GM12878 (cell line): ENCODE measurements at places on chromosomes 7 and 10. TPM values are rescaled to one million over a fixed set of nuclear protein-coding genes. Genes with fewer than 3 reads are reported as not detected.

Gene SH2B2
- total RNA-seq = 54.1 and 55.1 TPM in 2 replicates

Gene COMMD3
- 68.0 and 74.3 TPM in 2 replicates for total RNA-seq

Gene GPRIN2
- total RNA-seq = 0.13 TPM in 1 of 2 replicates, not detected in the other

Gene CTAGE15
- 0.32 and 0.49 TPM in 2 replicates for total RNA-seq

Gene CACNB2
- total RNA-seq = 0.93 and 1.1 TPM in 2 replicates

Gene ZNF107
- 10.8 and 12.0 TPM in 2 replicates for total RNA-seq

Gene PALD1
- total RNA-seq = 20.7 and 20.9 TPM in 2 replicates

Gene AGBL3
- total RNA-seq = 2.3 and 4.2 TPM in 2 replicates

DNA sequence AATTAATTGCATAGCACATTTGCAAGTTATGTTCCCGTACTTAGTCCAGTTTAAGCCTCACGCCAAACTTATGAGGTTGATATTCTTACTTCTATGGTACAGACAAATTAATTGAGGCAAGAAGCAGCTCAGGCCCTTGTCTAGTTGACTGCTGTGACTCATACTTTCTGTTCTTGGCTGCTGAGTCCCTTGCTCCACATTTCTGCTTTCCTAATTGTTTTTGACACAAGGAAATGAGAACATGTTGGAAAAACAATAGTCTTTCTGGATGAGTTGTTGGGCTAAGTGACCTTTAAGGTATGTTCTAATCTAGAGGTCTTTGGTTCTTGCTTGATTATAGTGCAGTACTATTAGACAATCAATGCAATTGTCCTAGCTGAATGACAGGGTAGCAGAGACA, 331.8 kb downstream of the NRG3 start:
- DNase-seq = no peak

DNA sequence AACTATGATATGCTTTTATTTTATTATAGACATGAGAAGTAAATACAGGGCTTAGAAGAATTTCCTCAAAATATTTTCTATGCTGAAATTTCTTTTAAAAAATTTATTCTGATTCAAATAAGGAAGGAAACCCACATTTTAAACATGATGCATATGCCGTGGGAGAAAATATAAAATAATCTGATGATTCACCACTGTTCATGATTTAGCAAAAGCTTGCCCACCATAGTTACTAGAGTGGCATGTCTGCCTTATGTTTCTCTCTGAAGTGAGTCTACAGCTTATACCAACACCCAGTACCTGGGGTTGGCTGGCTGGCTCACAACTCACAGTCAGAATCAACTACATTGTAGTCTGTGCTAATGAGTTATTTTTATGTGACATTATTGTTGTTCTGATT, 102.0 kb downstream of the GNAI1 start:
- no peak for DNase-seq

DNA sequence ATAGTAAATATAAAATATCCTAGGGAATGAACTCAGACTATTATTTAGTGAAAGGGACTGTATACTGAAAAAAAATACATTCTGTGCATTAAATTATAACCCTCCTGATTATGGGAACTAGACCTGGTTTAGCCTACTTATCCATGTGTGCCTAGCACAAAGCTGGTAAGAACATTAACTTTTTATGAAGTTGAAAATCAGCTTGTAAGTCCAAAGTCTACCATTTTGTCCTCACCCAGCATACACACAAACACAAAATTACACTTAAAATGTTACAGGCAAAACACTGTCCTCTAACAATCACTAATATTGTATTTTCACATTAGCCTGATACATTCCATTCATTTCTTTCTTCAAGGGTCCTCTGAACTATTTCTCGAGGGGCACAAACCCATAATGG, 19.9 kb upstream of the NEBL start:
- DNase-seq = no peak

DNA sequence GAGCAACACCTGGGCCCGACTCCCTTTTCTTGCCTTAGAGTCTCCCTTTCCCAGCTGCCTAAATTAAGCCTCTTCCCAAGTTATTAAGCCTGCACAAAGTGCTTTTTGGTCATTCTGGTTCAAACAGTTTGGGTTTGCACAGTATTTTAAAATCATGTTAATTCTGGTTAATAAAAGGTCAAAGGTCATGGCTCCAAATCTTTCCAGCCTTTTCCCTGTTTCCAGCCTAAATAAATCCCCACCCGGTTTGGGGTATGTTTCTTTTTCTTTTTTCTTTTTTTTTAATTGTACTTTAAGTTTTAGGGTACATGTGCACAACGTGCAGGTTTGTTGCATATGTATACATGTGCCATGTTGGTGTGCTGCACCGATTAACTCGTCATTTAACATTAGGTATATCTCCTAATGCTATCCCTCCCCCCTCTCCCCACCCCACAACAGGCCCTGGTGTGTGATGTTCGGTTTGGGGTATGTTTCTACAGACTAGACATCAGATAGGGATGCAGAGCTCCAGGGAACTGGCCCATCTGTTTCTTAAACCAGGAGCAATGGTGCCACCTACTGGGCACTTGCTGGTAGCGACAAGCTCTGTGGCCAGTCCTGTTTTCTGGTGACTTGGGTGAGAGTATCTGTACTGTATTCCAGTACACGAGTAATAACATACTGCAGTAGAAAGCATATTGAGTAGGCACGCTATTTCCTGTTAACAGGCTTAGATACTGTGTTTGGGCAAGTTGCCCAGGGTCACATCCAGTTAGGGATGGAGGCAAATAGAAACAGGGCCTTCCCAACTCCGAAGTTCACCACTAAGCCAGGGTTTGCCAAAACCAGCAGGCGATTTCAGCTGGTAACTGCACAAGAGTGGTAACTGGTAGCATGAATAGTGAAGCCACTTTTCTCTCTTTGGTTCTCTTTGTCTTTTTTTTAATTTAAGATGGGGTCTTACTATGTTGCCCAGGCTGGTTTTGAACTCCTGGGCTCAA, 60.6 kb upstream of the TRIM8 start:
- DNase-seq = peak; percentile 51

- no peak for DNase-seq
Observed at GRCh38 chr7:112996331-112996871, 90.2 kb downstream of the GPR85 start.

- DNase-seq = no peak
Observed at GRCh38 chr7:35599645-35600044, 95.3 kb downstream of the HERPUD2 start.

GRCh38 chr10:14325325-14325955, 5.3 kb downstream of the FRMD4A start:
- DNase-seq = no peak

- no peak for DNase-seq
Observed at GRCh38 chr7:141190495-141190894, 116.6 kb downstream of the TMEM178B start.

GRCh38 chr10:98414932-98415730, at the start of gene PYROXD2:
Gene PYROXD2, minus strand, starts transcription at chr10:98415182. Its CDS starts 47 bp downstream, at chr10:98415135.
- DNase-seq = no peak

DNA sequence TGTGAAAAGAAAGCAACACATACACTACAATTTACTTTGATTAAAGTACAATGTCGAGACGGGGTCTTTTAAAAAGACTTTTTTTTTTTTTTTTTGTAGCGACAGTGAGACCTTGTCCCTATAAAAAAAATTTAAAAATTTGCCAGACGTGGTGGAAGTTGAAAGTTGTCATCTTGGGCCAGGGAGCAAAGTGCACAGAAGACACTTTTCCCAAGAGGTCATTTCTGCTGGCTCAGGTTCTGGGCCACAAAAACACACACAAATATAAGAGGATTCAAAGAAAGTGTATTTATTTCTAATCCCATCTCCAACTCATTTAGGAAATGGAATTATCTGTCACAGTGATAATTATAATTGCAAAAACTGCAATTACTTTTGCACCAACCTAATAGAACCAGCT, 24.7 kb downstream of the SLC26A3 start:
- DNase-seq = no peak

- DNase-seq = no peak
Observed at GRCh38 chr10:132397671-132398565, 918 bp downstream of the PWWP2B start.

GRCh38 chr7:145774777-145775176, 341.8 kb upstream of the CNTNAP2 start:
- no peak for DNase-seq

- no peak for DNase-seq
Observed at GRCh38 chr10:63765126-63765525, 243.9 kb downstream of the REEP3 start.

- no peak for DNase-seq
Observed at GRCh38 chr10:127195041-127195506, 1.3 kb downstream of the INSYN2A start.

- no peak for DNase-seq
Observed at GRCh38 chr7:34821932-34822558, 164.0 kb downstream of the NPSR1 start.

GRCh38 chr7:157738066-157738460, 401.3 kb downstream of the DNAJB6 start:
- DNase-seq = no peak

- no peak for DNase-seq
Observed at GRCh38 chr10:51171946-51172345, 97.7 kb downstream of the PRKG1 start.

DNA sequence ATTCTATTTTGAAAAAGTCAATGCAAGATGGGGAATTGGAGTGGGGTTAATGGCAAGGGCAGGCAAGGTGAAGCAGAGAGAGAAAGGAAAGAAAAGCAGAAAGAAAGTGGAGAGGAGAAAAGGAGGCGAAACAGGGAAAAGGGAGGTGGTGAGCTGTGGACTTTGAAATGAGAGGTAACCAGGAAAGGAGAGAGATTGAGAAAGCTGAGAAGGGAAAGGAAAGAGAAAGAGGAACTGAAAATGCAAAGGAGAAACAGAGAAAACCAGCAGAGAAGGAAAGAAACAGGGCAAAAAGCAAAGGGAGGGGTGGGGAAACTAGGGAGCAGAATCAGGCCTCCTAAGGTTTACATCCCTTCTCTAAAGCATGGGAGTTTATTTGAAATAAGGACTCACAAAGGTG, 72.5 kb upstream of the TPK1 start:
- DNase-seq = no peak

- no peak for DNase-seq
Observed at GRCh38 chr10:132549371-132549770, 11.8 kb downstream of the INPP5A start.

DNA sequence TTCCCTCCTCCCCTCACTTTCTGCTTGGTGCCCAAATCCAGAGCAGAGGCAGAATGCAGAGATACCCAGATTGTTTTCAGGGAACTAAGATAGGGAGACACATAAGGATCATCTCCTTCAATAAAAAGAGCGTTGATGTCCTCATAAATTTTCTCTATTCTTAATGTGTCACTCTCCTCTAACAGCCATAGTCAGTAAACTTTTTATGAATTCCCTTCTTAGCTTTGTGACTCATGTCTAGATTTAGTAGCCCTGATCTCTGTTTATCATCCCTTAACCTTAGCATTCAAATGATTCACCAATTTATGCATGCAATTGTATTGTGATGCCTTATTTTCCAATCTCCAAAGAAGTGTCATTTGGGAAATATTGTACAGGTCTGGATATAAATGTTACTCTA, 995.5 kb upstream of the C7orf33 start:
- no peak for DNase-seq

GRCh38 chr10:5731559-5731958, 46.9 kb downstream of the TASOR2 start:
- no peak for DNase-seq

- DNase-seq = no peak
Observed at GRCh38 chr7:150953061-150953997, 24.8 kb downstream of the KCNH2 start.

GRCh38 chr7:92615861-92616260, 25.7 kb upstream of the FAM133B start:
- no peak for DNase-seq

GRCh38 chr10:113528876-113529275, 24.0 kb upstream of the HABP2 start:
- DNase-seq = no peak

DNA sequence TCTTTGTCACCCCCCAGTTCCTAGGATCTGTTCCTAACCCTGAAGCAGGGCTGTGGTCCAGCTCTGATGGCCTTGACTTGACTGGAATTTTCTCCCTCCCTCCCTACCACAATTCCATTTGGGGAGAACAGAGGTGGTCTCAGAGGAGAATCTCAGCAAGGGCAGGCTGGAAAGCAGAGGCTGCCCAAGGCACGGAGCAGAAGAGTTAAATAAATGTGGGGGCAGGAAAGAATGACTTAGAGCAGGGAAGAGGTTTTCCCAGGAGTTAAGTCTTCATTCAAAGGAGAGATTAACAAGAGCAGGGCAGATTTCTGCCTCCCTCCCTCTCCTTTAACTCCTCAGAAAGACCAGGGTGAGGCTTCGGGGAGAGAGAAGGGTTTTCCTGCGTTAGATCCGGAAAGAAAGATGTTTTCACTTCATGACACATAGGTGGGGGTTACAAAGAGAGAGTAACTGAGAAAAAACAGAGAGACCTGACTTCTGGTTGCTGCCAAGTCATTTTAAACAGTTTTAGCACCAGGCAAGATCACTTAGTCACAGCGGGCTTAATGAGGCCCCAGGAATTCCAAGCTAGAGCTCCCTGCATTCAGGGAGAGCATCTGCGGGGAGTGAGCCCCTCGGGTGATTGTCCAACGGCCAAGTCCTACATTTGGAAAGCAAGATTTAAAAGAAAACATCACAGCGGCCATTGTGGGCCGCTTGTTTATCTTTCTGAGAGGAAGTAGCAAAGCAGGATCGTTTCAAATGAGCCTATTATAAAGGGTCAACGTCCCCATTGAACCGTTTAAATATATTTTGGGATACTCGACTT, 78.7 kb downstream of the ARHGAP22 start:
- DNase-seq = no peak

GRCh38 chr7:93211228-93211818, 14.9 kb downstream of the HEPACAM2 start:
- no peak for DNase-seq

DNA sequence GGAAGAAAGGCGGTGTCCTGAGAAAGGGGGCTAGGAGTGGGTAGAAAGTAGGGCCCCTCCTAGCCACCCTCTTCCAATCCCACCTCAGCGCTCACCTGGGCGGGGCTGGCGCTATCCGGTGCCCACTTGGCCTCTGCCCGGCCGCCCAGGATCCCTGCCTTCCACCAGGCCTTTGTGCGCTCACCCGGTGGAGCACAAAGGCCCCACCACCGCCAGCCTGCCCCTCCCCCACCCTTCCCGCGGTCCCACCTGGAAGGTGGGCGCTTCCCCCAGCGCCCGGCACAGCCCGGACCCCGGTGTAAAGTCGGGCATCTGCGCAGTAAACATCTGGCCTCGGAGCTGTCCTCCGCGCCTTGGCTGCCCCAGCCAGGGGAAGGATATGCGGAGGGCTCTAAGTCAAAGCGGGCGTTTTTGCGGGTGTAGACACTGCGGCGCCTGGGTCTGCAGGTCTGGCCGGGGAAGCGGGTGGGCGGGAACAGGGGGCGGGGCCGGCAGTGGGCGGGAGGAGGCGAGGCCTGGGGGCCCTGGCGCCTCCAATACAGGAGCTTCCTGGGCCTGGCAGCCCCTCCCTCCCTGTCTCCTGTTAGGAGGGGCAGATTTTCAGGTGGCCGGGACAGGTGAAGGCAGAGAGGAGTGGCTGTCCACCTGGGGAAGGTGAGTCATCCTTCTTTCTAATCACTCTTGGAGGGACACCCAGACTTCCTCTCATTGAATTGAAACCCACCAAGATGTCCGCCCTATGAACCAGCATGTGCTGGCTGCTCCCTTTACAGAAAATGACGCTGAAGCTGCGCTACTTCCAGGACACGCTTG, 49.3 kb downstream of the PNLIPRP2 start:
- DNase-seq = no peak
